ENCODE measurements at places on chromosomes 4 and X.

DNA sequence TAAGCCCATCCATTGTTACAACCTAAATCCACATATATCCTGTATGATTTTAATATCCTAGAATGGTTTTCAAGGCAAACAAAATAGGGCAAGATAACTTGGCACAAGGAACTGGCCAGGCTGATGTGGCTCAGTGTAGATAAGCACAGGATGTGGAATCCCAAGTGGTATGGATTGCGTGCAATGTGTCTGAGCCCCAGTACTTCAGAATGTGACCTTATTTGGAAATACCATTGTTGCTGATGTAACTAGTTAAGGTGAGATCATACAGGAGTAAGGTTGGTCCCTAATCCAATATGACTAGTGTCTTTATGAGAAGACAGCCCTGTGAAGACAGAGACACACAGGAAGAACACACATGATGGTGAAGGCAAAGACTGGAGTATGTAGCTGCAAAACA, 72.4 kb downstream of the IL21 start:
- DNase-seq, result no peak

DNA sequence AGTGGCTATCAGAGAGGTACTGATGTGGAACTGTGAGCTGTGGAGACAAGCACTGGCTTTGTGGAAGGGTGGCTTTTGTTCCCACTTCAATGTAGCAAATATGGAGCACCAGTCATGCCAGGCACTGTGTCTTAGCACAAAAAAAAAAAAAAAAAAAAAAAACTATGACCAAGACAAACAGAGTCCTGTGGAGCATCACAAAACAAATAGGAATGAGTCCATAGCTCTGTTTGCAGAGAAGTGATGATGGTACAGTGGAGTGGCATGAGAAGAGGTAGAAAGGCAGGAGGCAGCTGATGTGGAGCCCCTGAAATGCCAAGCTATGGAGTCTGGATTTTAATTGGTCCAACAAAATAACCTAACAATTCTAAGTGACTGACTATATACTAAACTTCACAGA, 116.9 kb downstream of the RAB28 start:
- no peak for DNase-seq

DNA sequence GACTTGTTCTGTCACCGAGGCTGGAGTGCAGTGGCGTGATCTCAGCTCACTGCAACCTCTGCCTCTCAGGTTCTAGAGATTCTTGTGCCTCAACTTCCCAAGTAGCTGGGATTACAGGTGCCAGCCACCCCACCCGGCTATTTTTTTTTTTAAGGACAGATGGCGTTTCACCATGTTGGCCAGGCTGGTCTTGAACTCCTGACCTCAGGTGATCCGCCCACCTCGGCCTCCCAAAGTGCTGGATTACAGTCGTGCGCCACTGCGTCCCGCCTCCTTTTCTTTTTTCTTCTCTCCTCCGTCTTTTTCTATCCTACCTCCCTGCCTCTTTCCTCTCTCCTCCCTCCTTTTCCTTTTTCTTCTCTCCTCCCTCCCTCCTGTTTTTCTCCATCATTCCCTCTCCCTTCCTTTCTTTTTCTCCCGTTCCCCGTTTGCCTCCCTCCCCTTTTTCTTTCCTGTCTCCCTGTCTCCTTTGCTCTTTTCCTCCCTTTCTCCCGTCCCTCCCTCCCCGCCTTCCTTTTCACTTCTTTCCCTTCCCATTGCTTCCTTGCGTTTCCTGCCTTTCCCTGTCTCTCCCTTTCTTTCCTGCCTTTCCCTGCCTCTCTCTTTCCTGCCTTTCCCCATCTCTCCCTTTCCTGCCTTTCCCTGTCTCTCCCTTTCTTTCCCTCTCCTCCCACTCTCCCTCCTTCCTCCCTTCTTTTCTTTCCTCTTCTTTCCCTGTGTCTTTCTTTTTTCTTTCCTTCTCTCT, 2.1 kb upstream of the SLC25A6 start:
- no peak for DNase-seq

- no peak for DNase-seq
Observed at GRCh38 chr4:127521463-127521862, 111.3 kb upstream of the INTU start.

- DNase-seq, result no peak
Observed at GRCh38 chr4:88106205-88106604, 52.2 kb downstream of the ABCG2 start.

- DNase-seq, result no peak
Observed at GRCh38 chr4:86633854-86634253, 39.7 kb downstream of the PTPN13 start.

Data from nephron progenitor cell (in vitro differentiated cells).